ENCODE measurements at places on chromosomes 6 and 20.

DNA sequence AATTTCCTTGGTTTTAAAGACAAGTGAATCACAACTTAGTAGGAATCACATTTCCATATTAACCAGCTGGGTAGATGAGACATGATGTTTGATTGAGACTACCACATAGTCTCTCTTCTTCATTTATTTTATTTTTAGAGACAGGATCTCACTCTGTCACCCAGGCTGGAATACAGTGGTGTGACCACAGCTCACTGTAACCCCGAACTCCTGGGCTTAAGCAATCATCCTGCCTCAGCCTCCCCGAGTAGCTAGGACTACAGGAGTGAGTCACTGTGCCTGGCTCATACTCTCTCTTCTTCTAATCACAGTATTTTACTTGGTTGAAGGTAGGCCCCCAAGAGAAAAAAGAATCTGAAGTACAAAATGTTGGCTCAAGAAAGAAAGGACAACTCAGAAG lies 80.2 kb upstream of the ASF1A start:
- no peak for DNase-seq

GRCh38 chr6:142695016-142695415 lies 250.0 kb downstream of the HIVEP2 start:
- no peak for DNase-seq

DNA sequence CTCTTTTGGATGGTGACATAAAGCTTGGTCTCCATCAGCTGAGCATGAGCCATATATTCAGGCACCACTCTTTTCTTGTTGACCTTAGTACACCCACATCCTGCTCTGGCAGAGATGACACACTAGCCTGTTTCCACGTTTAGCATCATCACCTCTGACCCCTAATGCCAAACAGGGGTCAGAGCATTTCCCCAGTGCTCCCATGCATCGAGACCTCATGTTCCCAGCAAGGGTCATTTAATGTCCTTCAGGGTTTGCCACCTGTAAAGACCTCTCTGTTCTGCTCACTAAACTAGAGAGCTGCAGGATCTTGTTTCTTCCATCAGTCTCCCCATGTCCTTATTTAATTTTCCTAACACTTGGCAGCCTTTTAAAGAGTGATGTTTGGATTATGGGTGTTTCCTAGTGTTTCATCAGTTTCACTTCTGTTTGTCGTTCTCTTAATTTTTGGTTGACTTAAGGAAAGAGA lies 97.5 kb downstream of the AIG1 start:
- no peak for DNase-seq

DNA sequence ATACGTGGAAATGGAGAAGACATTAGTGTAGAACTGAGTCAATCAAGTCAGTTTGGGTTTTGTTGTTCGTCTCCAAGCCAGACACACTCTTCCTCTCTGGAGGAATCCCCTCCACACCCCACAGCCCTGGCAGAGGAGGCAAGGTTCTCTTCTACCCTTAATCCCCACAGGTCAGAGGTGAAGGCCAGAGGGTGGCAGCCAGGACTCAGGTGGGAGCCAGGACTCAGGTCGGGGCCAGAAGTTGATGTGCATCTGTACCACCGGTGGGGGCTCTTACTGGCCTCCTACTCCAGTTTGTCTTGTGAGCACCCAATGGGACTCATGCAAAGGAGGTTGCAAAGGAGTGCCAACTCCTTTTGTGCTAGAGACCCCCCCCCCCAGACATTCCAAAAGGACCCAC lies 126.4 kb downstream of the TBXT start:
- no peak for DNase-seq

Measured in substantia nigra (tissue), 51 donors.